Effector memory CD4-positive, alpha-beta T cell (primary cell): ENCODE measurements at places on chromosomes 12 and 14.

DNA sequence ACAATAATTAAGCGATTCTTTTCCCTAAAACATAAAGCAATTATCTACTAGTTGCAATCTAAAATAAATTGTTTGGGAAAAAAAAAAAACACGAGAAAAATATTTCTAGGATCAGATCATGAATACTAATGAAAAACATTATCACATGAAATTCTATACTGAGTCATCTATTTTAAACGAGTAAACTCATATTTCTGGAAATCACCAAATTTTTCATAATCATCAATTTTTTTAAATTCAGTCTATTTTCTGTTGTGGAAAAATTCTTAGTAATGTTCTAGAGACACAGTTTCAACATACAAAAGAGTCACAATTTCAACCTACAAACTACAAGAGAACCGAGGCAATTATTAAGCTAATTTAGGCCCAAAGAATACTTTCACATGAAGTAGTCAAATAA, 245.6 kb upstream of the SOX5 start:
- DNase-seq: no peak

DNA sequence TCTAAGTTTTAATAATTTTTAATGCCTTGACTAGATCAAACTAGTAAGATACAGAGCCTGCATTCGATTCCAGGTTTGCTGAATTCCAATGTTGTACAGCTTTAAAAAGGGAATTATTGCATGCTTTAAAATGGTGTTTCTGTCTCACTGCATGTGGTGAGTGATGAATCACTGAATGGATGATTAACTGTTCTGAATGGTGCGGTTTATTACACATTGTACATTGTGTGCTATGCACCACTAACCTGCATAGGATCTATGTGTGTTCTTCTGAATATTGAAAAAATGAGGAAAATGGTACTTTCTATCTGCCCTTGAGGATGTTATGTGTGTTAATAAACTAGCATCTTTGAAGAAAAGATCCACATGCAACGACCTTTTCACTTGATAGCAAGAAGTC, 231.7 kb downstream of the NRXN3 start:
- DNase-seq: no peak

DNA sequence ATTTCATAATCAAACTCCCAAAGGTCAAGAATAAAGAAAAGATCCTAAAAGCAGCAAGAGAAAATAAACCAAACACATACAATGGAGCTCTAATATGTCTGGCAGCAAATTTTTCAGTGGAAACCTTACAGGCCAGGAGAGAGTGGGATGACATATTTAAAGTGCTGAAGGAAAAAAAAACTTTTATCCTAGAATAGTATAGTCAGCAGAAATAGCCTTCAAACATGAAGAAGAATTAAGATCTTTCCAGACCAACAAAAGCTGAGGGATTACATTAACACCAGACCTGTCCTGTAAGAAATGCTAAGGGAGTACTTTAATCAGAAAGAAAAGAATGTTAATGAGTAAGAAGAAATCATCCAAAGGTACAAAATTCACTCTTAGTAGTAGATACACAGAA, 215.7 kb upstream of the IGF1 start:
- no peak for DNase-seq

GRCh38 chr12:103519632-103520031, 23.9 kb upstream of the C12orf42 start:
- DNase-seq: no peak

- DNase-seq: no peak
Measured at GRCh38 chr12:63521706-63522105, 146.6 kb downstream of the DPY19L2 start.

DNA sequence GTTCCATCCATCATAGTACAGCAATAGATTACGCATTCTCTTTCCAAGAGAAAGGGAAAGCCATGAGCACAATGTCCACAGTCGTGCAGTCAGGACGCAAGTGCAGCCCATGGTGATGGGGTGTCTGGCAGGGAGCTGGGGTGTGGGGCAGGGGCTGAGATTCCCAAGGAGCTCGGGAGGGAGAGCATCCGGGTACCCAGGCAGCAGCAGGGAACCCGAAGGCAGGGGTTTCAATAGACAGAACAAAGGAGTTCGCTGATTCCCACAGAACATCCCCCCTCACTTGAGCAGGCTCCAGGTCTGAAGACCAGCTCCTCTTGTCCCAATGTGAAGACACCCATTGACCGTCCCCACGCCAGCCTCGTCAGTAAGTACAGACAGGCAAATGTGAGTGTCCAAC, 13.5 kb downstream of the ANHX start:
- DNase-seq: no peak

DNA sequence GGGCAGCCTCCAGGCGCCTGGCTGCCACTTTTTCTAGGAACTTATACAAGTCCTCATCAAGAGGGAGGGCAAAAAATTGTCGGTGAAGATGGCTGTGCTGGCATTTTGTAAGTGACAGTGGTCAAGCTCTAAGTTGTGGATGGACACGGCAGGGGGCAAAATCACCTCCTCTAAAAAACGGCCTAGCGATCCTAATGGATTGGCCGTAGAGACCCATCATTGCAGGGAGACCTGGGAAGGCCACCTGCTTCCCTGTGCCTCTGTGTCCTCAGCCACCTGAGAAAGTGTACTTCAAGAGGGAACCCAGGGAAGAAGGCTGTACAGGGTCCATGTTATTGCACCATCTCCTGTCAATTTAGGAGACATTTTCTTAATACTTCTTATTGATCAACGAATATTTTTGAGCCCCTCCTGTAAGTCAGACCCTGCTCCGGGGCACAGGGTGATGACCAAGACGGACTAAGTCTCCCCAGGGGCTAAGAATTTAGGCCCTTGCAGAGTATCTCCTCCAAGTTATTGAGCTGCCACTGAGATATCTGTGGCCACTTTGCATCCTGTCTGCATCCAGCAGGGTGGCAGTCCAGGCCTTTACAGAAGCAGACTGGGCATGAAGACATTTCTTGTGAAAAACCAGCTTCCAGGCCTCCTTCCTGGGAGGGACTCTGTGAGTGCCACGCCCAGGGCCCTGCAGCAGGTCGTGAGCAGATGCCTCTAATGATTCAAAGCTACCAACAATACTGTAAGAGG, 40.5 kb downstream of the PSMA6 start:
- DNase-seq: peak; percentile 17

- no peak for DNase-seq
Measured at GRCh38 chr12:26399381-26399780, 204.0 kb downstream of the SSPN start.

DNA sequence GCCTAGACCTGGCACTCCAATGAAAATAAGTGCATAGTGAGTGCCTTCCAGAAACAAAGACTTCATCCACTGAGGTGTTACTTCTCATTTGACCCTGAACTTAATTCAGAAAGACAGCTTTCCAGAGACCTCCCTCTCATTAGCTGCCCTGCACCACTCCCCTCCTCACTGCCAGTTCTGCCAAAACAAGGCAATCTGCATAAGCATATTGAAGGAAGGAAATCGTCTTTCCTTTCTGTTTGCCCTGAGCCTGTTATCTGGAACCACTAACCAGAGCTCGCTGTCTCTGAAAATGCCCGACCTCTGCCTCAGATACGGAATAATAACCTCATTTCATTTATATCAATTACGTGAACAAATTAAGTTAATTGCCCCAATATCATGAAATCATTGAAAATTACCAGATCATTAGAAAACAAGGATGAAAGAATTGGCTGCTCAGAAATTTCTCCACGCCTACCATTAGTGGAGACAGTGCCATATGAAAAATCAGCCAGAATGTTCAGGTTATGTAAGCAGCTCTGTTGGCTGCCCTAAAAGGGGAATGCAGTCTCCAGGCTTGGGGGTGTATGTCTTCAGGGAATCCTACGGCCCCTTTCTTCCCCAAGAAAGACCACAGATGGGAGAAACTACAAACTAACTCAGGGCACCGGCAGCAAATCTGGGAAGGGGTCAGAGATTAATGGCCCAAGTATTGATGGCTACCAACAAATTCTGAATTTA, 149.9 kb upstream of the FKBP4 start:
- no peak for DNase-seq

- DNase-seq: no peak
Measured at GRCh38 chr14:102323102-102323501, 3.6 kb downstream of the ZNF839 start.

- no peak for DNase-seq
Measured at GRCh38 chr14:91848504-91849001, 18.8 kb downstream of the TC2N start.

- DNase-seq: no peak
Measured at GRCh38 chr12:4308334-4308950, 12.6 kb upstream of the TIGAR start.

DNA sequence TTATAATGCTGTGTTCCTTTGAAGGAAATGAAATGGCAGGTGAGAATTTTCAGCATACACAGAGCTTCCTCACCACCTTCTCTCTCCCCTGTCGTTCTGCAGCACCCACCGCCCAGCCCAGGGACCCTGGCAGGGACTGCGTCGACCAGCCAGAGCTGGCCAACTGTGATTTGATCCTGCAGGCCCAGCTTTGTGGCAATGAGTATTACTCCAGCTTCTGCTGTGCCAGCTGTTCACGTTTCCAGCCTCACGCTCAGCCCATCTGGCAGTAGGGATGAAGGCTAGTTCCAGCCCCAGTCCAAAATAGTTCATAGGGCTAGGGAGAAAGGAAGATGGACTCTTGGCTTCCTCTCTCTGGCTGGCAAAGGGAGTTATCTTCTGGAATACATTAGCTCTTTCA, 35.1 kb downstream of the PAPLN start:
- DNase-seq: no peak

DNA sequence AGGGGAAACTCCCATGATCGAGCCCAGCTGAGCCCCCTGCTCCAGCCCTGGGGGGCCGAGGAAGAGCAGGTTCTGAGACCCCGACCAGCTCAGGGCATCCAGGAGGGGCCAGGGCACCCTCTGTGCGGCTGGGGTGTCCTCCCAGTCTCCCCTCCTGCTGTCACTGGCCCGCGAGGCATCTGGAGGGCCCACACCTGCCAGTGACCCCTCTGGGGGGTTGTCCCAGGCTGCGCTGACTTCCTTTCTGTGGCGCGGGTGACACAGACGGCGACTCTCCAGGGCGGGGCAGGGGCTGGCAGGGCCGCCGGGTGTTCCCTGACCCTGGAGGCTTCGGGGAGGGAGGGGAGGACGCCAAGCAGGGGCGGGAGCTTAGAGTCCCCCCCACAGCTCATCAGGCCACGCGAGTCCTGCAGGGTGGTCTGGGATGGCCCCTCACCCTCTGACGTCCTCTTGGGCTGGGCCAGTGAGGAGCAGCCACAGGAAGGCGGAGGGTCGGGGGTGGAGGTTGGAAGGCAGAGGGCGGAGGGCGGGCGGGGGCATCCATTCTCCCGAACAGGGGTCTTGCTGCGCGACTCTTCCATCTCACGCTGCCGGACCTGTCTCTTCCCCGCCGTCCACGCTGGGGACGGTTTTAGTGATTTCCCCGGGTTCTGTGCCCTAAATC, 38.6 kb upstream of the FBRSL1 start:
- DNase-seq: no peak

DNA sequence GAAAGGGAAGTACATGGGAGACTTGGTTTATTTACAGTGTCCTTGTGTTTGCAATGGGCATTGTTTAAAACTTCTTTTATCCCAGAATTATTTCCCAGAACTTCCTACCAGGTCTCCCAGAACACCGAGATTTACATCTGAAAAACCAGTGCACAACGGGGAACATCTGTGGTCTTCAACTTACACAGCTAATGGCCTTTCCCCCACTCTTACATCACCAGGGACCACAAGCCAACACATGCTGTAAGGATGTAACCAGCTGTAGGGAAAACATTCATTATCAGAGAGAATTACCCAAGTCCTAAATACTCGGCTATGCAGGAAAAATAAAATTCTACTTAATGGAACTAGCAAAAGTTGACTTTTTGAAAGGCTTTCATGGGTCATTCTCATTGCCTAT, 267.6 kb downstream of the DUSP6 start:
- no peak for DNase-seq

- peak; percentile 2 for DNase-seq
Measured at GRCh38 chr14:22070119-22070982, 396.7 kb upstream of the OR4E1 start.

- peak; percentile 40 for DNase-seq
Measured at GRCh38 chr14:59187802-59188460, 536 bp upstream of the DAAM1 start.

DNA sequence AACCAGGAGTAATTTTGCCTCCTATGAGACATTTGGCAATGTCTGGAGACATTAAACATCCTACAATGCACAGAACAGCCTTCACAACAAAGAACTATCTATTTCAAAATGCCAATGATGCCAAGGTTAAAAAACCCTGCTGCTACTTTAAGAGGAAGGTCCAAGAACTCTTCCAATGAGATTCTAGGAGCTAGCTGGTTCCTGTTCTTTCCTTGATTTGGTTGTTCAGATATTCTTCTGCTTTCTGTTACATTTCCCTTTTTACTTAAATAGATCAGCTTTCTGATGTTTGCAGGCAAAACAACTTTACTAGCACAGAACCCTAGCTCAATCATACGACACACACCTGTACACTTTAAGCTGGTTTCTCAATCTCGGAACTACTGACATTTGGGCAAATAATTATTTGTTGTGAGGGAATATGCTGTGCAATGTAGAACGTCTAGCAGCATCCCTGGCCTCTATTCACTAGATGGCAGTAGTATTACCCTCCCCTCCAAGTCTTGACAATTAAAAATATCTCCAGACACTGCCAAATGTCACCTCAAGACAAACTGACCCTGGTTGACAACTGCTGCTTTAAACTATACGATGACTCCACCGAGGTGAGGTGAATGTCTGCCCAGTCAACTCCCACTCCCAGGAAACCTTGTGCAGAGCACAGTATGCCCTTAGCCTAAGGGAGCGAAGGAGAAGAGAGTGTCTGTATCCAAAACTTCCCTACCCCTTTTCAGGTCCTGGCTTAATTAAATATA, 4.4 kb downstream of the BLTP3B start:
- DNase-seq: no peak

- DNase-seq: no peak
Measured at GRCh38 chr12:52976574-52977071, 27.7 kb downstream of the KRT18 start.

DNA sequence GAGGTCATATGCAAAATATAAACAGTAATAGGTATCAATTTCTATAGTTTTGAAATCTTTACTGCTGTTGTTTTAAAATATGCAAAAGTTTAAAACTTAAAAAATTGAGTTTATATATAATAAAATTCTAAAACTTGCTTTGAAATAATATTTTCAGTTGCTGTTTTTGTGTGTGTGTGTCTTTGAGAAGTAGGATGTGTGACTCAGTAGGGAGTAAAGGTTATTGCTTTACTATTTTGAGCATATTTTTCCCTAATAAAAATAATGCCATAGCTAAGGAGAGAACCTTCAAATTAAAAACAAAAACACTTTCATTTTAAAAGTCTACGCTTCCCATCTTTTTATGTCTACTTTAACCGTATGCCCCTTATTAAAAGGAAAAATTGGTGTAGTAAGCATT, 238.1 kb downstream of the FBXL14 start:
- DNase-seq: no peak

DNA sequence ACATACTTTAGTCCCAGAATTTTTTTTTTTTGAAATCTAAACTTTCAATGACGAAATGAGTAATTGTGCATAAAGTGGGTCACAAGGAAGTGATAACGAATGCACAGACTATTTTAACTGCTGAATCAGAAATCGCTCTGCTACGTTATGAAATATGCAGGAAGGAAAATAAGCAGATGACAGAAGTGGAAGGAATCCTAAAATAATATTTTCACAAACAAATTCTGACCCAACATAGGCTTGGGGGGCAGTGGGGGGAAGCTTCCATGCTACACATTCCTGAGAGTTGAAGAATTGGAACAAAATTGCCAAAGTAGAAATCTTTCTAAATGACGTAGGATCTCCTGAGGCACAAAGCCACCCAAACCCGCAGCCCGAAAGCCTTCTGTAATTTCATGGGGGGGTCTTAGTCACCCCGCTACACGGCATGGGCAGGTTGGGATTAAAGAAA, 89.6 kb downstream of the ARF6 start:
- DNase-seq: peak; percentile 33
